Endodermal cell (in vitro differentiated cells): ENCODE measurements at places on chromosomes 2 and 18. TPM values are rescaled to one million over a fixed set of nuclear protein-coding genes. Genes with fewer than 3 reads are reported as not detected.

The INHA gene
- 0.95 to 12.5 TPM (median 1.5 TPM) in 3 replicates for total RNA-seq

The UGT1A3 gene
- total RNA-seq, result not detected in 2 replicates

The IRS1 gene
- 7.5 to 18.5 TPM (median 16.2 TPM) in 3 replicates for total RNA-seq

The MOB4 gene
- 39.3 to 47.1 TPM (median 42.5 TPM) in 3 replicates for total RNA-seq

The TTN gene
- 75.0 and 101 TPM in 2 replicates for total RNA-seq

The RUFY4 gene
- 0.35 TPM in 1 of 2 replicates, not detected in the other for total RNA-seq

The C18orf63 gene
- not detected in 2 replicates for total RNA-seq

The EMILIN2 gene
- 6.4 to 15.0 TPM (median 14.2 TPM) in 3 replicates for total RNA-seq

The MYOM1 gene
- 0.27 and 0.88 TPM in 2 replicates for total RNA-seq

The DCDC2C gene
- not detected in 3 replicates for total RNA-seq

The CCDC121 gene
- 4.9 to 5.3 TPM (median 5.2 TPM) in 3 replicates for total RNA-seq

The MAPK4 gene
- 1.4 and 2.0 TPM in 2 replicates for total RNA-seq
